EH (cell line): ENCODE measurements at places on chromosomes 11 and 22.

- no peak for DNase-seq
These were observed 4.4 kb downstream of the SPCS2 start for GRCh38 chr11:74953451-74953850.

DNA sequence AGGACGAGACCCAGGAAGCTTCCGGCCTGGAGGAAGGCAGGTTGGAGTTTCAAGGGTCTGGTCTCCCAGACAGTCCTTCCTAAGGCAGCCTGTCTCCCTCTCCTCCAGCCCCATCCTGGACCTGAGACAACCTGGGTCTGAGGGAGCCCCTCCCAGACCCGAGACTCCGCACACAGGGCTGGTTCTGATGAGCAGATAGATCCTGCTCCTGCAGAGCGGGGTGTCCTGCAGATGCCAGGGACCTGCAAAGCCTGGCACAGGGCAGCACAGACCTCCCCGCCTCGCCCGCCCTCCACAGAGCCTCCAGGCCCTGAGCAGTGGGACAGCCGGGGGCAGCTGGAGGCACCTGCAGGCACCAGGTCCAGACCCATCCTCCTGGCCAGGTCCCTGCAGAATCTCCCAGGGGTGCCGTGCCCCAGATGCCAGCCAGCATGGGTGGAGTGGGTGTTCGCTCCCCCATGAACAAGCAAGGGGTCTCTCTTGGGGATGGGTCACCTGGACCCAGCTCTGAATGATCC, 7.8 kb downstream of the PIM3 start:
- no peak for DNase-seq

DNA sequence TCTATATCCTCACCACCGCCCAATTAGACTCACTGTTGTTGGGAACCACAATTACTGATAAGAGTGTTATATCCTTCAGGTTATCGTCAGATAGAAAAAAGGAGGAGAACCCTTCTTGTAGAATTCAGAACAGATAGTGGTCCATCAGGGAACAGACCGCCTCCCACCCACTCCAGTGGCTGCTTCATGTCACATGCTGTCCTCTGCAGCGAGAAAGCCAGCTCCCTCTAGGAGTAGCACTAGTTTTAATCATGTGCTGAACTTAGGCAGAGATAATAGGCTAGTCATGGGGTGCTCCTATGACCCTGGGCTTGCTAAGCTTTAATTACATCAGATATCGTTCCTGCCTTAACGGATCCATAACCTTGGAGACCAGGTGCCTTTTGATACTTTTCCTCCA, 51.5 kb upstream of the RAB1B start:
- no peak for DNase-seq

DNA sequence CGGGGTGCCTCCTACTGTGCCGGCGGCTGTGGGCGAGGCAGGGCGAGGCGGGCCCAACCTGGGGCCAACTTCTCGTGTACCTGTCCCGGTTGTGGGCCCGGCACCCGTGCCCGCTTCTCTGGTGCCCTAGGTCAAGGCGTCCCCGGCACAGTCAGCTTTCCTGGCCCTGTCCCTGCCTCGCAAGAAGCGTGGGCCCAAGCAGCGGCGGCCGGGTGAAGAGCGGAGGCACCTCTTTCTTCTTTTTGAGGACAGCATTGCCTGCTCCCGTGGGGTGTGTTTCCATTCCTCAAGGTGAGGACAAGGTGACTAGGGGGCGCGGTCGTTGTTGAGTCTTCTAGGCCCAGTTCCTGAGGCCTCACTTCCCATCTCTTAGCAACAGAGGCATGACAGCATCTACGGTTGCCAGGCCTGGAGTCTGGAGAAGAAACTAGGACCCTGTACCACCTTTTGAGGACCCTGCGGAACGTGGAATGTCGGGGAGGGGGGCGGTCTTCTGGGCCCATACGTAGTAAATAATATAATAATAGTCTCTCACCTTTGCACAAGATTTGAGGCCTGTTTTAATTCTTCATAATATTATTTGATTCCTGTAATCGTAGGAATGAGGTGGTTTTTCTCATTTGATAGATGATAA, 418 bp downstream of the ACO2 start:
- DNase-seq, result no peak

GRCh38 chr11:12274056-12274455, 103.3 kb upstream of the PARVA start:
- DNase-seq, result no peak

DNA sequence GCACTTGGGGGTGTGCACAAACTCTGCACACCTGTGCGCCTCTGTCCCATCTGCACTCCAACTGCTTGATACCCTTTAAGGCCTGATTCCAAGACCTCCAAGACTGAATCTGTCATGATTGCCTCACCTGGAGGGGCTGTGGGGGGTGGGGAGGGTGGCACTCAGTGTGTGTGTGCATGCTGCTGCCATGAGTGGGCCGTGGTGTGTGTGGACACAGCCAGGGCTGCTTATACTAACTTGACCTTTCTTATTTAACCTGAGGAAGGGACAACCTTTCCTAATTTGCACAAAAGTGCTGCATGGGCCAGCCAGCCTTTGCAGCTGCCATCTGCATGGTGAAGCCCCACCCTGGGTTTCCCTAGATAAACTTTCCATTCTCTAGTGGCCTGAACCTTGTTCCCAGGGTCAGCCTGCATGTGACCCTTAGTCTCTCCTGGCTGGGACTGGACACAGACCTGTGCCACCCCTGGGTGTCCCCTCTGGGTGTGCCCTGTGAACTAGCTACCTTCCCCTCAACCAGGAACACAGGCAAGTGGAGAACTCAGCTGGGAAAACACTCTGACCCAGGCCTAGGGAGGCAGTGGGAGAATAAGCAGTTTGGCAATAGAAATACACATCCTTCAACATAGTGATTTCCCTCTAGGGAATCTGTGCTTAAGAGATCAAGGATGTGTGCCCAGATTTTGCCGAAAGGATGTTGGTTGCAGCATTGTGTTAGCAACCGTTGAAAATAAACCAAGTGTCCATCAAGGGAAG, 45.4 kb upstream of the DKK3 start:
- peak; percentile 58 for DNase-seq

GRCh38 chr11:95799546-95799945, 9.2 kb downstream of the CEP57 start:
- DNase-seq, result no peak

GRCh38 chr11:65576867-65577755, 1.3 kb downstream of the EHBP1L1 start:
- DNase-seq, result peak; percentile 85

- no peak for DNase-seq
These were observed 14.2 kb downstream of the ZBTB44 start for GRCh38 chr11:130300567-130300966.

- no peak for DNase-seq
These were observed 65.3 kb upstream of the MS4A8 start for GRCh38 chr11:60634126-60634525.

- peak; percentile 3 for DNase-seq
These were observed 22.1 kb downstream of the TMEM135 start for GRCh38 chr11:87059596-87060390.

DNA sequence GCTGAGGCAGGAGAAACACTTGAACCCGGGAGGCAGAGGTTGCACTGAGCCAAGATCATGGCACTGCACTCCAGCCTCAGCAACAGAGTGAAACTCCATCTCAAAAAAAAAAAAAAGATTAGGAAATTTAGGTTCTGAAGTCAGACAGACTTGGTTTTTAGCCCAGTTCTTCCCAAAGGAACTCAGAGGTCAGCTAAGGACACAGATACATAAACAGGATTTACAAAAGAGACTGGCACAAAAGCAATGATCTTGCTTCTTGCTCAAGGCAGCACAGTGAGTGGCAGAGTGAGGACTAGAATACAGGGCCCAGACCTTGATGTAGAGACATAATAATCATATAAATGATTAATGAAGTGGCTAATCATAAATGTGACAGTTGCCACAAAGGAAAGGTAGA, 25.4 kb upstream of the RRAS2 start:
- DNase-seq, result peak; percentile 75

DNA sequence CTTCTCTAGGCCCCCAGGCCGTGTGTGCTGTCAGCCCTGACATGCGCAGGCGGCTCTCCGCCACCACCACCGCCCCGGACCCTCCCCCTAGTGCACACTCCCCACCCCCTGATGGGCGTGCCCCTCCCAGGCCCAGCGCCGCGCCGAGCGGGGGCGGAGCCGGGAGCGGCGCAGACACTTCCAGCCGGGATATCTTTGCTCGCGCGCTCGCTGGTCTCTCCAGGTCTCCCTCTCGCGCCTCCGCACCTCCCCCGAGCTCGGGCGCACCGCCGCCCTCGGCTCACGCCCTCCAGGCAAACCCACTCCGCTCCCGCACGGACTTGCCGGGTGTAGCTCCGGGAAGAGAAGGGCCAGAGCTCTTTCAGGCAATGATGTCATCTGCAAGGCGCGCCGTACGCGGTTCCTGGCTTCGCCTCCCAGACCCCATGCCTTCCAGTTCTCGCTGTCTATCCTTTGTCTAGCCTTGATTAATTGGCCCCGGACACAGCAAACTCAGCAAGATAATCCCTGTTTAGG, at the start of gene SCN3B:
TSS of gene SCN3B (minus strand) at position 59 of the 516 bp plus-strand sequence. CDS start 823 bp downstream, outside the sequence.
- peak; percentile 64 for DNase-seq

GRCh38 chr11:3046190-3046589, 11.0 kb downstream of the CARS1 start:
- no peak for DNase-seq

DNA sequence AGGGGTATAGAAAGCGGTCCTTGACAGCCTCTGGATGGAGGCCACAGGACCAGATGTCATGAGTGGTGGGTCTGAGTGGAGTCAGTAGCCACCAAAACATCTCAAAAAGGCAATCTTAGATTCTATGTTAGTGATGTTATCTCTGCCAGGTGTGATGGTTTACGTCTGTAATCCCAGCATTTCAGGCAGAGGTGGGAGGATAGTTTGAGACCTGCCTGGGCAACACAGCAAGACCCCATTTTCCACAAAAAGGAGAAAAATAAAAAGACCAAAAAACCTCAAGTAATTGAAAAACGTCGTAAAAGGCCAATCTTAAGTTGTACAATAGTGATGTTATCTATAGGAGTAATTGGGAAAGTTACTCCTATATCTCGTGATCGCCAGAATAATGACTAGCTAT, 3.7 kb upstream of the MTCH2 start:
- no peak for DNase-seq

- DNase-seq, result peak; percentile 81
These were observed 197.0 kb upstream of the E2F8 start for GRCh38 chr11:19437760-19438159.

- DNase-seq, result no peak
These were observed 64.3 kb upstream of the PITPNB start for GRCh38 chr22:27983361-27983791.

DNA sequence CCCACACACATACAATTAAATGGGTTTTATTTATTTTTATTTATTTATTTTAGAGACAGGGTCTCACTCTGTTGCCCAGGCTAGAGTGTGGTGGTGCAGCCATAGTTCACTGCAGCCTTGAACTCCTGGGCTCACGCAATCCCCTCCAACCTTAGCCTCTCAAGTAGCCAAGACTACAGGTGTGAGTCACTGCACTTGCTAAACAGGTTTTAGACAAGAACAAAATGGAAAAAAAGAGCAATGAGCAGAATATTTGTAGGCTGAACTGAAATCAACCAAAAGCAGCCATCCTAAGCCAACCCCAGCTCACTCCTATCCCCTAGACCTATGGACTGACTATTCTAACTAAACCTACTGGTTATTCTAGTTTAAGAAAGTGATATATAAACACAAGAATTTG, 37.8 kb downstream of the MRE11 start:
- no peak for DNase-seq

GRCh38 chr22:26517429-26517828, 5.2 kb upstream of the TFIP11 start:
- peak; percentile 30 for DNase-seq

DNA sequence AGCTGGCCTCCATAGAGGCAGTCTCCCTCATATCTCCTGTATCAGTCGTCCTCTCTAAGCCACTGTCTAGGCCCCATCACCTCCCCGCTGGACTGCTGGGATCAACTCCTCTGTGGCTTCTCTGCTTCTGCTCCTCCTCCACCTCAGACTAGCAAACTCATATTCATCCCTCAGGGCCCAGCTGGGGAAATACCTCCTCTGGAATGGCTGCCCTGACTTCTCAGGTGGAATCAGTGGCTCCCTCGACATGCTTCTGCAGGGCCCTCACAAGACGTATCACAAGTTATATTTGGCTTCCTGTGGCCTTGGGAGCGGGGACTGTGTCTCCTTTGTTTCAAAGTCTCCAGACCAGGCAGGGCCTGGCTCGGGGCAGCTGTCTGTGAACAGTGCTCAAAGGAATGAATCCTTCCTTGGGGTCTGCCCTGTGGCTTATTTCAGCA, 10.0 kb downstream of the SLC29A2 start:
- DNase-seq, result no peak

GRCh38 chr11:128894685-128895084, 3.5 kb downstream of the KCNJ5 start:
- DNase-seq, result no peak

DNA sequence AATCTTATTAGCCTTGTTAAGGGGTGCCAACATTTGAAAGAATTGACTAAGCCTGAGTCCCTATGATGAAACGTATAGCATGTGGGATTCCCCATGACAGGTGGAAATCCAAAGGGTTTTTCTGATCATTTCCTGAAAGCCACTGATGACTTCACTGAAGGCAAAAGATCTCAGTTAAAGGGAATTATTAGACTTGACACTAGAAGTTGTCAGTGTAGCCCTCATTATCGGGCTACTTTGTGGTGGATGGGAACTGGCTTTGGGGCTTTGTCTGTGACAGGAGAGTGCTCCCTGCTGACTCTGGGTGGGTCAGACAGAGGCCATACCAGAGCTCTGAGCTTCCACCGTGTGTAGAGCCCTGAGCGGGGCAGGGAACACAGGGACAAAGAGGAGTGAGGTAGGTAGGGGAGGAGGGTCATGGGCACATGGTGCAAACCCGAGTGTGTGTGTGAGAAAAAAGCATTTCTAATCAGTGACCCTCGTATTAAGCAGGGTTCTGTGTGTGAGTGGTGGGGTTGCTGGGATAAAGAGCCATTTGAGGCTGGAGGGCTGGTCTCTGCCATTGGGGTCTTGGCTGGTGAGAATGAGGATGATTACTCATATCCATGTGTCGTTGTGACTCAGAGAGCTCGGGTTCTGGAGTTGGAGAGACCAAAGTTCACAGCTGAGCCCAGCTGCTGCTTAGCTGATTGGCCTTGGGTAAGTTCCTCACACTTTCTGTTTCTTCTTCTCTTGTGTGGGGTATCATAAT, 101.1 kb downstream of the GRIK4 start:
- peak; percentile 6 for DNase-seq

- no peak for DNase-seq
These were observed 8.1 kb downstream of the APIP start for GRCh38 chr11:34907934-34908593.

DNA sequence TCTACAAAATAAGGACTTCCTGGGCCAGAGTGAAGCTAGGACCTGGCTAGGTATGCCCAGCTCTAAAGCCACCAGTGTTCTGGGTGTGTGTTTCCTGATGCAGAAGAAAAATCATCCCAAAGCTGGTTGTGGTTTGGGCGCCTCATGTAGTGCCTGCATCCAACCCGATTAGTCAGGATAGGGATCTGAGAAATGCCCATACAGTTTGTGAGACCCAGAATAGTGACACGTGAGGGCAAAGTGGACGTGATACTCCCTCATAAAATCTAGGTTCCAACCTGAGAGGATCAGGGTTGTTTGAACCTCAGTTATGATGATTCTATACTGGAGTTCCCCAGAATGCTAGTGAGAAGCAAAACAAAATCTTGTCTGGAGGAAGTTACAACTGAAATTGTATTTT, 238.4 kb downstream of the TBC1D22A start:
- no peak for DNase-seq
